ENCODE measurements at places on chromosomes 5 and 9. TPM values are rescaled to one million over a fixed set of nuclear protein-coding genes. Genes with fewer than 3 reads are reported as not detected.

The IPO11 gene
- total RNA-seq: 47.1 TPM

The EDIL3 gene
- 7.2 TPM for total RNA-seq

The SLC31A2 gene
- total RNA-seq: 16.5 TPM

DNA sequence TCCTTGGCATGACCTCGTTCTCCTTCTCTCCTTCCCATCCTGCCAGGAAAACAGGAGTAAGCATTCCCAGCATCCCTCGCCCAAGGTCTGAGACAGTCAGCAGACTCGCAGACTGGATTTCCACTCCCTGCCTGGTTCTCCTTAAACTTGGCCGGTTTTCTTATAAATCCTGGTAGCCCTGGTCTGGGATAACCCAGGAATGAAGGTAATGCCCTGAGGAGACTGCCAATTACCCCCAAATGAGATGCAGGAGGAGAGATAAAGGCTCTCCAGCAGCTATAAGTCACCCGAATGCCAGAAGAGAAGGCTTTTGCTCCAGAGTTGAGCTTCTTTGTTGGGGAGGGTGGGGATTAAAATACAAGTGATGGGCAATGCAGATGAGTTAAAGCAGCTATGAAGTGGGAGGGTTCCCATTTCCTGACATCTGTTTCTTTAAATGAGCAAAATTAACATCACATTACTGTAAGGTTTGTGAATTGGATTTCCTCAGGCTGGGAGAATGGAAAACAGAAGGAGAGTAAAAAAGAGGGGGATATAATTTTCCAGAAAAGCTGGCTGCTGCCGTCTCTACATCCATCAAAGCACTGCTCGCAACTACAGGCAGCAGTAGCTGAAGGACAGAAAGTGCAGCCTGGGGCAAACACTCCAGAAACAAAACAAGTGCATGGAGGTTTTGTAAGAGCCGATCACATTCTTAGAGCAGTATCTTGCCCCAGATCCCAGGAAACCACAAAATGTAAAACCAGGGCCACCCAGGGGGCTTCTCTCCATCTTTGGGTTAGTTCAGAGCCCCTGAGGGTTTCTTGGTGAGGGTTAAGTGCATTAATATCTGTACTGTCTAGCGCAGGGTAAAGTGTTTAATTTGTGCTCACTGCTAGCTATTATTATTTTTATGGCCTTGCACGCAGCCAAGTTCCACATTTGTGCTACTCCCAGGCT, 177.6 kb upstream of the PANK3 start:
- H3K36me3 ChIP-seq: no peaks in the 10 kb centered on the region
- H3K4me3 ChIP-seq: no peak overlapping the region
- no peak overlapping the region for H3K27ac ChIP-seq
- no peaks in the 10 kb centered on the region for H3K4me1 ChIP-seq

GRCh38 chr9:84340535-84340934, at the start of gene SLC28A3:
SLC28A3 (minus strand) TSS chr9:84340758; CDS start chr9:84340633, 125 bp downstream.
- H3K27me3 ChIP-seq: no peaks in the 10 kb centered on the region
- DNase-seq: peak; percentile 53
- no peaks in the 10 kb centered on the region for H3K36me3 ChIP-seq
- H3K4me1 ChIP-seq: peaks cover 14% of the 10 kb centered on the region
- peak within 1 kb of the TSS; percentile 25 for H3K4me3 ChIP-seq

- H3K36me3 ChIP-seq: no peaks in the 10 kb centered on the region
- no peak overlapping the region for H3K27ac ChIP-seq
- peaks cover 5% of the 10 kb centered on the region for H3K4me1 ChIP-seq
- no peak for DNase-seq
Measured at GRCh38 chr5:125037020-125037419, 290.6 kb upstream of the ZNF608 start.

GRCh38 chr5:77987331-77987730, 211.2 kb upstream of the TBCA start:
- H3K4me1 ChIP-seq: no peaks in the 10 kb centered on the region
- H3K27ac ChIP-seq: no peak overlapping the region
- no peaks in the 10 kb centered on the region for H3K36me3 ChIP-seq
- H3K27me3 ChIP-seq: no peaks in the 10 kb centered on the region
- no peak for DNase-seq
- H3K4me3 ChIP-seq: no peak overlapping the region

Data from PC-9 (cell line).